Activated naive CD8-positive, alpha-beta T cell treated with anti-CD3 and anti-CD28 coated beads for 36 hours (primary cell): ENCODE measurements at places on chromosomes 5 and 9. TPM values are rescaled to one million over a fixed set of nuclear protein-coding genes. Genes with fewer than 3 reads are reported as not detected.

Gene LHX6
- total RNA-seq: 0.16 TPM

Gene PRRC1
- 38.9 TPM for total RNA-seq

Gene SLC34A1
- total RNA-seq: not detected

Gene EGFLAM
- not detected for total RNA-seq

DNA sequence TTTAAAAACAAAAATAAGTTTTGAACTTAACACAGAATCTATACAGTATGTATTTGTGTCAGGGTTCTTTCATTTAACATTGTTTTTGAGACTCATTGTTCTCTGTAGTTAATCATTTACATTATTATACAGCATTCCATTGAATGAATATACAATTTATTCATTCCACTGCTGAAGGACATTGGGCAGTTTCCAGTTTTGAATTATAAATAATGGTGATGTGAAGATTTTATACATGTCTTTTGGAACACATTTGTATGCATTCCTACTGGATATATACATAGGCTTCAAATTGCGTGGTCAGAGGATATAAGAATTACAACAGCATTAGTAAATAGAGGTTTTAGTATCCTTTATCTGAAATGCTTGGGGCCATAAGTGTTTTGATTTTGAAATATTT, 72.0 kb downstream of the CEP120 start:
- no peak for DNase-seq

GRCh38 chr9:123020796-123021195, 12.7 kb upstream of the GPR21 start:
- no peak for DNase-seq

DNA sequence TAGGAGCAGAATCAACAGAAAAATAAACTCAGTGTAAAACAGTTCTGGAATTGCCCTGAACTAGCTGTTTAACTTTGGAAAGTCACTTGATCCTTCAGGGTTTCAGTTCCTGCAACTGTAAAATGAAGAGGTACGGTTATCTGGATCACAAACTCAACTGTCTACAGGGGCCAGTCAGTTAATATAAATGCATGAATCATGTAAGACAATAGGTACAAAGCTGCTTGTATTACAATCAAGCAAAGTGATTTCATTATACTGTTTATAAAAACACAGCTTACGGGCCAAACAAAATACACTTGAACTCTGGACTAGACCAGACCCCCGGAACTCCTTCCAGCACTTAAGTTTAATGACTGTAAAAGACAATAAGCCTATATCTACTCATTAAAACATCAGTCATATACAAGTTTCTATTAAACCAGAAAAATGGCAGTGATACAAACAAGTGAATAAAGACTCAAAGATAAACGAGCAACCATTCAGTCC, 73.0 kb downstream of the MRPS27 start:
- no peak for DNase-seq

DNA sequence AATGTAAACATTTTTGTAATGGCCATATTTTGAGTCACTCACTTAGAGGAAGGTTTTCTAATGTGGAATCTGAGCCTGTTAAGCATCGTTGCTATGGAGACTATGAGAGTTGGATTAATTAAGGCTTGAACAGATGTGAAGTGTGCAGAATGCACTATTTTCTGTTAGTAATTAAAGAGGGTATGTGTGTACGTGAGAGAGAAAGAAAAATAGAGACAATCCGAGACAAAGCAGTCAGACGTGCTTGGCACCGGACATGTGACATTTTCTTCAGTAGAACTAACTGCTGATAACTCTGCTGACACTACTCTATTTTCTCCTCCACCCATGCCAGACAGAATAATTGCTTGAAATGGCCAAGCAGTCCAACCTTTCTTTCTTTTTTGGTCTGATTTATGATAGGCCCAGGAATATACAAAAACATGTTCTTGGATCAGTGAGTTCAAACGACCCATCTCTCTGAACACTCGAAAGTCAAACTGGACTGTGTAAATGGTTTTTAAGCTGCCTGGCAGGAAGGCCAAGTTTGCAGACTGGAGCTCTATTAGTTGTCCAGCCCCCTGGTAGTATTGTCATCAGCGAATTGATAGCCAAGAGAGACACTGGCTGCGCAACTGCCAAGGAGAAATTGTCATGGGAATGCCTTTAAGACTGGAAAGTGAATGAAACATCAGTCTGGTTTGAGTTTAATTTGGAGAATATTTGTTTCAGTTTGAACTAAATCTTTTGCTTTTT, 322.1 kb downstream of the ARHGEF28 start:
- no peak for DNase-seq

- DNase-seq: no peak
Measured at GRCh38 chr5:87015901-87016300, 251.8 kb upstream of the RASA1 start.

DNA sequence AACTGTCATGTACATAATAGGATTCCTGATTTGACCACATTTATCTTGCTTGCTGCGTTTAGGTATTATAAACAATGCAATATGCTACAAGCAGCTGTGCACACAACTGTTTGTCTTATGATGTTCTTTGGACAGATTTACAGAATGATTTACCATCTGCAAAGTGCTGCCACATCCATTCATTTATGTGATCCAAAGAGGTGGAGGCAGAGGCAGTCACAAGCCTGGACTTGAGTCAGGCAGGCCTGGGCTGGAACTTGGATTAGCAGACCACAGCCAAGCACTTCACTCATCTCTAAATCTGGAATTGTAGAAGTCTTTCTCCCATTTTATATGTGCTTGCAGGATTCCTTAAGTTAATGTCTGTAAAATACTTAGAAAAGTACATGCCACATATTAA, 149.0 kb downstream of the INSYN2B start:
- DNase-seq: no peak

DNA sequence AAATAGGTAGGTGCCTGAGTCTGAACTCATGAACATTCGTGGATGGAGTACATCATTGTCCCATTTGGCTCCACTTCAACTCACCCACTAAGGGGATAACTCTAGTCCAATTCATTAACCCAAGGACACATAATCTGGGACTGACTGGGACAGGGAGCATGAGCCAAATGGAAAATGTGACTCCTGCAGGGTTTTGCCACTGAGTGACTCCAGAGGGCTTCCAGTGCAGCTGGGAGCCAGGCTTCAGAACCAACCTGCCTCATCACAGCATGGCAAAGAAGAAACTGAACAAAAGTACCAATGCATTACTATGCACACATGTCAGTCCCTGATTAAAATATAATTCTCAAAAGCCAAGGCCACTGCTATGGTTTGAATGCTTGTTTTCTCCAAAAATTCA, 159.7 kb upstream of the SNX2 start:
- no peak for DNase-seq

DNA sequence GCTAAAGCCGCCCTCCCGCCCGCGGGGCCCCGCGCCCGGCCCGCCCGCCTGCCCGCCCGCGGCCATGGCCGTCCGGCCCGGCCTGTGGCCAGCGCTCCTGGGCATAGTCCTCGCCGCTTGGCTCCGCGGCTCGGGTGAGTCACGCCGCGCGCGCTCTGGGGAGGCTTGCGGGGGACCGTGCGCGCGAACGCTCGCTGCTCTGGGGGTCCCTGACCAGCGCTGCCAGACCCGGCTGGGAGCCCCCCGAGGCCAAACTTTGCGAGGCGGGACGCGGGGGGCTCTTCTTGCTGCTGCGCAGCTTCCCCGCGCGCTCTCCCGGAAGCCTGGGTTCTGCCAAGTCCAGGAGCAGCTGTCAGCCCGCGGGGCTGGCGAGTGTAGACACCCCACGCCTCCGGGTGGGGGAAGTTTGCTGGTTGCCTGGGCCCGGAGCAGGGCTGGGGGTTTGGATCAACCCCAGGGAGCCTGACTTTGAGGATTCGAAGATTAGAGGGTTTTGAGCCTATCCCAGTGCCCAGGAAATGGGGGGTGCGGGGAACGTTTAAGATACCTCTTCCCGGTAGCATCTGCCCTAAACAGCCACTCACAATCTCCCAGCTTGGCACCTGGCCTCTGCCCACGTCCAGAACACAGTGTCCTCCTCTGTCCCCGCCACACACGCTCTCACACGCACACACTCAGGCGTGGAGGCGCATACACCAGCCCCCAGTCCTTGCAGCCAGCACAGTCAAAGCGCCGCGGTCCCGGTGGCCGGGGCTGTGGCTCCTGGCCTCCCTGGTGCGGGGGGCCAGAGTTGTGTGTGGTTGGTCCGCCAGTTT, 535 bp downstream of the UNC5A start:
- no peak for DNase-seq

Gene GABRA1
- not detected for total RNA-seq

DNA sequence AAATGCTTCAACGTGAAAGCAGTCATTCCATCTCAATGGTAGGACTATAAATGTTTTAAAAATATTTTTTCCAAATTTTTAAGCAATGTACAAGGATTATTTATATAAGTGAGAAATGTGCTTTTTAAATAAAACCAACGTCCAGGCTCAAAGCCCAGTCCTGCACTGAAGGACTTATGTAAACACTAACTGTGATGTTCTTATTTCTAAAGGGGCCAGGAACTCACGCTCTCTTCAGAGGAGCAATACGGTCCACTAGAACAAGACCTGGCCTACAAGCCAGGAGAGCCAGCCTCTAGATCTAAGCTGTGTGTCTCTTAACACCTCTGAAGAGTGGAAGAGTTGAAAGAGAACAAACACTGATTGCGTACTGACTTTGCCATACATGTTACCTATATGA, 12.1 kb downstream of the TTLL11 start:
- DNase-seq: no peak

GRCh38 chr5:62828742-62829603, 250.4 kb downstream of the LRRC70 start:
- DNase-seq: no peak

Gene CPLANE1
- total RNA-seq: 5.8 TPM

Gene PHF2
- 14.6 TPM for total RNA-seq

Gene FIBCD1
- total RNA-seq: not detected

Gene CHSY3
- total RNA-seq: not detected

DNA sequence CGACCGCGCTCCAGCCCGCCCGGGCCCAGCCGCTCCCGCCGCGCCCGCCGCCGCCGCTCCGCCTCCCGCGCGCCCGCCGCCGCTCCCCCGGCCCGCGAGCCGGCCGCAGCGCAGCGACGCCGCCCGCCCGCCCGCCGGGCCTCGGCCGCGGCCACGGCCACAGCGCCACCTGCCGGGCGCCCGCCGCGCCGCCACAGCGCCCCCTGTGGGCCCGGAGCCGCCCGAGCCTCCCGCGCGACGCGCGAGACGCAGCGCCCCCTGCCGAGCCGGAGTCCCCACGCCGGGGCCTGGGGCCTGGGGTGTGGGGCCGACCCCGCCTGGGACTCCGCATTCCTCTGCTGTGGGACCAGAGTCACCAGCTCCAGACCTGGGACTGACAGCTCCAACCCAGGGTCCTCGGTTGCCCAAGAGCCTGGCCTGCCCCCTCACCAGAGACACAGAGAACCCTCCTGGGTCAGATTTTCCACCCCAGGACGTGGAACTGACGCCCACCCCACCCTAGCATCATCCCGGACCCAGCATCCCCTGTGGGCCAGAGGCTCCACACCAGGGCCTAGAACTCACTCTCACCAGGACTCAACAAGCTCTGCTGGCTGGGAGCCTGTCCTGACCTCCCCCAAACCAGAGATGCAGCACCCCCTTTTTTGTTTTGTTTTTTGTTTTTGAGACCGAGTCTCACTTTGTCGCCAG, at the start of gene RAPGEF1:
Gene RAPGEF1 (minus strand): TSS at position 118 of the 690 bp plus-strand sequence. CDS start 246 bp downstream, outside the sequence.
- DNase-seq: peak; percentile 87

DNA sequence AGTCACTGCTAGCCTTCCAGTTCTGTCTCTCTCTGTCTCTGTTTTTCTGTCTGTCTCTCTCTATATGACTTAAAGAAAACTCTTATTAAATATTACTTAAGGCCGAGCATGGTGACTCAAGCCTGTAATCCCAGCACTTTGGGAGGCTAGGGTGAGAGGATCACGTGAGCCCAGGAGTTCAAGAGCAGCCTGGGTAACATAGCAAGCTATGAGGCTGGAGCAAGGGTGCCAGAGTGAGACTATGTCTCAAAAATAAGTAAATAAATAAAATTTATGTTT, 1.7 kb upstream of the GBGT1 start:
- DNase-seq: no peak

GRCh38 chr9:91891915-91892314, 58.1 kb downstream of the ROR2 start:
- no peak for DNase-seq
